Activated B cell treated with CpG ODN at 0.5 μM for 24 hours (primary cell): ENCODE measurements at places on chromosomes 5 and 9. TPM values are rescaled to one million over a fixed set of nuclear protein-coding genes. Genes with fewer than 3 reads are reported as not detected.

- DNase-seq: no peak
Measured at GRCh38 chr5:162496100-162496808, 428.7 kb downstream of the GABRG2 start.

- no peak for DNase-seq
Measured at GRCh38 chr5:151100681-151101080, 19.8 kb upstream of the TNIP1 start.

- no peak for DNase-seq
Measured at GRCh38 chr5:87877023-87877422, 391.6 kb downstream of the TMEM161B start.

DNA sequence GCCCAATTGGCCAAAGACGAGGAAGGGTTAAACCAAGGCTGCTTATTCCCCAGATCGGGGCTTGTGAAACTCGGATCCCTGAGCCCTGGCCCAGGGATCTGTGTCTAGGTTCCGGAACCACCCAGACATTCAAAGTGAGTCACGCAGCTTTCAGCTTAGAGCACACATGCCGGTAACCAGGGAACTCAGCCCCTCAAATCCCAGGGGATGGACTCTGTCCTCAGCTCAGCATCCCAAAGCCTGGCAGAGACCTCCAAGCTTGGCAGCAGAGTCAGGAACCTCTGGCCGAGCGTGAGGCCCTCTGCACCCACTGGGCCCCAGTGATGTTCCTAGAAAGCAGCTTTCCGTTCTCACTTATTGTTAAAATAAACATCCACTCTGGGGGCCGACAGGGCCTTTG is 5.1 kb downstream of the PNPLA7 start:
- DNase-seq: no peak

GRCh38 chr9:123268199-123268464 is 254 bp downstream of the STRBP start:
- no peak for DNase-seq

DNA sequence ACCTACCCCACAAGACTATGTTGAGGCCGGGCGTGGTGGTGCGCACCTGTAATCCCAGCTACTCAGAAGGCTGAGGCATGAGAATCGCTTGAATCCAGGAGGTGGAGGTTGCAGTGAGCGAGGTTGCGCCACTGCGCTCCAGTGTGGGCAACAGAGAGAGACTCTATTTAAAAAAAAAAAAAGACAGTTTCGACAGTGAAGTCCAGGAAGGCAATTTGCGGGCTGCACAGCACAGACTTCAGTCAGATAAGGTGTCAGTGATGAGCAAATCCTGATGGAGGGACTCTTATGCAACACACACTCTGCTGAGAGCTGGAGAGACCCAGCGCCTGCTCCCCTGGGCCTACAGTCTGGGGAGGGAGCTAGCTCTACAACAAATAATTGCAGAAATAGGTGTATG is 14.2 kb downstream of the CCNJL start:
- no peak for DNase-seq

DNA sequence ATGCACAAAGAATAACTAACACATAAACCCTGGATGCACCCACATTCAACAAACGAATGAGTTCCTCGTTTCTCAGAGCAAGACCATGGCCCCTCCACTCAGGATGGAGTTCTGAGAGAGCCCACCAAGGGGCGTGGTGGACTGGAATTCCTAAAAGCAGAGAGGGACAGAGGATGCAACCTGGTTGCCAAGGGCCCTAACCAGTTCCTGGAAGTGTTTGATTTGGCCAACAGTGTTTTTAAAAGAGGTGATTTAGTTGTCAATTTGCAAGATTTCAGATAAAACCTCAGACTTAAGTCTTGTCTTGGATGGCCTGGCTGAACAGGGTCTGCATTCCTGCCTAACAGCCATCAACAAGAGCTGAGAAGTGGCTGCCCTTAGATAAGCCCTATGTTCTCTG is 34.4 kb downstream of the GLRA1 start:
- DNase-seq: no peak

The AK8 gene
- 0.93 and 1.0 TPM in 2 replicates for total RNA-seq

The SPINK7 gene
- total RNA-seq: not detected in 2 replicates

The IL4 gene
- total RNA-seq: not detected in 2 replicates

The FCN1 gene
- total RNA-seq: 0.44 and 0.83 TPM in 2 replicates
